ENCODE measurements at places on chromosomes 6 and 20.

GRCh38 chr20:42779216-42779615, 410.5 kb downstream of the PTPRT start:
- DNase-seq, result no peak

GRCh38 chr6:101011186-101011585, 130.1 kb upstream of the ASCC3 start:
- no peak for DNase-seq

GRCh38 chr6:19463925-19464324, 373.2 kb upstream of the ID4 start:
- DNase-seq, result no peak

GRCh38 chr6:110509617-110510241, 33.3 kb upstream of the SLC22A16 start:
- DNase-seq, result peak; percentile 56

- DNase-seq, result no peak
These were observed 122.1 kb downstream of the LRRC1 start for GRCh38 chr6:53916804-53917463.

GRCh38 chr20:54517241-54517975, 42.0 kb downstream of the DOK5 start:
- no peak for DNase-seq

- no peak for DNase-seq
These were observed 218.2 kb upstream of the SNX9 start for GRCh38 chr6:157604816-157605215.

DNA sequence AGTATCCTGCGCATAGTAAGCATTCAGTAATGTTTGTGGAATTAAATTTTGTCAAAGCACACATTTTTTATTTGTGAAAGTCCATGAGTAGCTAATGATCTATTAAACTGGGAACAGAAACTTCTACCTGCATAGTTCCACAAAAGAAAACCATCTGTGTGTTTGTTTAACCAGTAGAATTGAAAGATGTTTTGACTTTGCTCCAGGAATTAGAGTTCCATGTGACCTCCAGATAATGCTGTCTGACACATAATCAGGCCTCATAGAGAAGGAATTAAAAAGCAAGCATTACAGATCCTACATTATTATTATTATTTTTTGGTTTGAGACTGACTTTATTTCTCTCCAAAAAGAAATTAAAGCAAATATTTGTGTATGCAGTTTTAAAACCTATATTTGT, 126.5 kb downstream of the PACRG start:
- no peak for DNase-seq

- no peak for DNase-seq
These were observed 19.6 kb upstream of the ABT1 start for GRCh38 chr6:26576929-26577719.

DNA sequence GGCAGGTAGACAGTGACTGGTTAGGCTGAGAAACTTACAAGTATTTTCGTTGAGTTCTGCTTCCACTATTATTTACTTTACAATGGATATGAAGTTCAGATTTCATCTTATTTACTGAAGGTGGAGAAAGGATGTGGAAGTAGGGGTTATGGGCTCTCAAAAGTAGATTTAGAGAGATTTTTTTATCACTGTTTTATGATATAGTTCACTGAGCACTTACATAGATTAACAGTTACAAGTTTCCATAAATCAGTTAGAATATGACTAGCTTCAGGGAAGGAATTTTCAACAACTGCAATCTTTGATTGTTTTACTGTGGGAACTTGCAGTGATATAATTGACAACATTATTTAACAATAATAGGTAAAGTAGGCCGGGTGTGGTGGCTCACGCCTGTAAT, 7.2 kb upstream of the TRMT11 start:
- DNase-seq, result no peak

DNA sequence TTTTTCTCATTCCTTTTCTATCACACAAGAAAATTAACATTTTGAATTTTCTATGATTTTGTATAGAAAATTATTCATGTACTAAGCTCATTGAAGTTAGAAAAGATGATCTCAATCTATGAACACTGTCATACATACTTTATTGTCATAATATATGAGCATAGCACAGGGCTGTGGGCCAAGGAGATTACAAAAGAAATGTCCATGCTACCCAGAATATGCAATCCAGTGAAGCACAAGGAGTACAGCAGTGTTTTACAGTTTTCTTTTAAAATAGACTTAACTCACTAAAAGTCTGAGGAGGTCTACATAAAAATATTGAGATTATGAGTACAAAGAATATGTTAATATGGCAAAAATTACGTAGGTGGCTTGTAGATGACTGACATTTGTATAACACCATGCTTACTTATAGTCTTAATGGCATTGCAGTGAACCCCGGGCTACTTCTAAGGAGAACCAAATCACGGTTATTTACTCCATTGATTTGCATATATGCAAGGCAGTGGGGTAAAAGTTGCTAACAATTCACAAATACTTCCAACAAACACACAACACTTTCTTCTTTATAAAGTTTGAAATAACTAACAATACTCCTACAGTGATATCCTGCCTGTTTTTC, 257.1 kb downstream of the BCKDHB start:
- DNase-seq, result no peak

DNA sequence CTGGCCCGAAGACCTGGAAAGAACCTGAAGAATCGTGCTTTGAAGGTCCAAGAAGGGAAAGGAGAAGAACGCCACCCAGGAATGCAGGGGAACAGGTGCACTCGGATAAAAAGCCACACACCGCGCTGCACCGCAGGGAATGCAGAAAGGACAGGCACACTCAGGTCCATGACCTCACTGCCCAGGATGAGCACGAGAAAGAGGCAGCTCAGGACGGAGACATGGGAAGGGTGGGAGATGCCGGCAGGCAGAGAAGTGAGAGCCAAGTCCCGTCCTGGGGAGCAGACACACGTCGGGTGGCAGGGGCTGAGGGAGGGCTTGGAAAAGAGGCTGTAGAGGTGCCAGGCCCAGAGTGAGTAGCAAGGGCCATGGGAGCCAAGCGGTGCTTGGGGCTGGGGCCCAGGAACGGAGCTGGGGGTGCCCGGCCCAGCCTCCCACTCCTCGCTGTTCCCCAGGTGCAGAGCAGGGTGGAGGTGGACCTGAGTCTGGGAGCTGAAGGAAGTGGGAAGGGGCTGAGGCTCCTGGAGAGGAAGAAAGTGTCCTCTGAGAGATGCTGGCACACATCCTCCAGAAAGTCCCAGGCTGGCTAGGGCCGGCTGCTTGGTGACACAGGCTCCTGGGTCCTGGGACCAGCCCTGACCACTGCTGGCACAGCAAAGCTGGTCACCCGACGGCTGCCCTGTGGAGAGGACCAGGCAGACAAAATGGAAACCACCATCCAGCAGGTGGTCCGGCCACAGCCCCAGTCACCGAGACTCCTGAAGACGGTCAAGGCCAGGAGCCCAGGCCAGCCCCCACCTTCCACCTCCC, 91.3 kb downstream of the PSMB1 start:
- DNase-seq, result no peak

- no peak for DNase-seq
These were observed 335.7 kb downstream of the NRN1 start for GRCh38 chr6:5670811-5671561.

GRCh38 chr6:89729818-89730217, 89.8 kb downstream of the MDN1 start:
- DNase-seq, result no peak

GRCh38 chr6:26155061-26155930, 68.1 kb downstream of the HFE start:
- DNase-seq, result no peak

DNA sequence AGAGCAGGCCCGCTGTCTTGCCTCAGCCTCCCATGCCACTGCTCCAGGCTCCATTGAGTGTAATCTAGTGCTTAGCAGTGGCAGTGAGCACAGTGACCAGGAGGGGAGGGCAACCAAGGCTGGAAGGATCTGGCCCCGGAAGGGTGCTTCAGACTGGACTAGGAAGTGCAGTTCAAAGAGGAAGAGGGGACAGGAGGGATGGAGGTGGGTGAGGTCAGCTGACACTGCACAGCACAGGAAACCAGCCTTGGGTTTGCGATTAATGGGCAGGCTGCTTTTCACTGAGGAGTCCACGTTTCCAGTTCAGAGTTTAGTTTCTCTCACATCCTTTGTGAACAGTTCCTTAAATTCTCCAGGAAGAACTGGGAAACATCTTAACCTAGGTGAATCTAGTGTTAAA, 46.9 kb downstream of the CDS2 start:
- no peak for DNase-seq

- peak; percentile 48 for DNase-seq
These were observed 358.4 kb downstream of the THBS2 start for GRCh38 chr6:168895102-168895812.

DNA sequence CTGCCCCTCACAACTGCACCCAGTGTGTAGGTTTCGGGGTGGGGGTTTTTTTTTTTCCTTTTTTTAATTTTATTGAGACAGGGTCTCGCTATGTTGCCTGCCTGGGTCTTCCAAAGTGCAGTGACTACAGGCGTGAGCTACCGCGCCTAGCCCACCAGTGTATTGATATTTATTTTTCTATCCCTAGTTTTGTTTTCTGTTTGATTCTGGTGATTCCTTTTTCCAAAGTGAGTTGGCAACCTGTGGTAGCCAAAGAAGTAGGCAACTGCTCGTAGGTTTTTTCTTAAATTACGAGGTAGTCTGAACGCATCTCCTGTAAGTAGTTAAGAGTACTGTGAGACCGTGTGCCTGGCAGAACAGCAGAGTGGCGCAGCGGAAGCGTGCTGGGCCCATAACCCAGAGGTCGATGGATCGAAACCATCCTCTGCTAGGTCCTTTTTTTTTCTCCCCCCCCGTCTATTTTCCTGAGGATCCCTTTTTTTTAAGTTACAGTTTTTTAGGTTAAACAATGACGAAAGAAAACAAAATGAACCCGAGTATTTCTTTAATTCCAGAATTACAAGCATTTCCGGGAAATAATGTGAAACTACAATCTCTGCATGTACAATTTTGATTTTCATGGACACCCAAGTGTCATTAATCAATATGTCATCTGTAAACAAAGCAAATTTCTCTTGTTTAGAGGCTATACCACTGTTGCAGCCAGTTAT, 78.7 kb upstream of the BTN3A2 start:
- DNase-seq, result peak; percentile 76

DNA sequence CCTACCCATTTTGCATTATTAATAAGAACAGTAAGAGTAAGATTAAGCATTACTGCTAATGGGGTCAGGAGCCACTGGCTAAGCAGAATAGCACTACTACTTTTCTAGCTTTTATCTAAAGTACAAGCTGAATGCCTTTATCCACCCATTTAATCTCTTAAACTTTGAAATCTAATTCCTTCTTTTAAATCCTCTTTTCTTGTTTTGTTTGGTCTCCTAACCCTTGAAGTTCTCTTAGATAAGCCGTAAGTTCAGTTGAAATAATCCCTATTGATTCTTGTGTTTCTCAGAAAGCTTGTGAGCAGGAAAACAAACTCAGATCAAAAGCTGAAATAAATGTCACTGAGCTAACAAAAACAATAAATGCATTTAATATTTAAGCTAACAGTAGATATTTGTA, 380.2 kb downstream of the TBC1D32 start:
- no peak for DNase-seq

DNA sequence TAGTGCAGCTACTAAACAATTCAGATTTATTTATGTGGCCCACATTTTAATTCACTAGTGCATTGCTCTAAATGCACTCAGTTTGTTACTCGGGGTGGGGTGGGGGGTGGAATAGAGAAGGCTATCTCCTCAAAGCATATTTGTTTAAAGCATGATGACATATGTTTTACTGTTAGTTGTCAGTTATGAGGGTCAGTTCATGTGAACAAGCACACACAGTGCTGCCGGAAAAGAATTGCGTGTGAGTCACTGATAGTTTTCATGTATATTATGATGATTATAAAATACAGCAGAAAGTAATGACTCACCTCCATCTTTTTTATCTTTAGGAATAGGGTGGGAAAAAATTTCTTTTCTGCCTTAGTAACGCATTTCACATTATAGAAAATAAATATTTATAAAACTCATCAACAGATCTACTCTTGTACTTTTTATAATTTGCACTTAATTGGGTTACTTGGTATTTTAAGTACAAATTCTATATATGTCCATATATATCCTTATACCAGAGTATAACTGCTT, 42.2 kb upstream of the STXBP5 start:
- no peak for DNase-seq

- DNase-seq, result no peak
These were observed 156.8 kb downstream of the DTNBP1 start for GRCh38 chr6:15506066-15506465.

GRCh38 chr6:7542874-7543624, 1.6 kb downstream of the DSP start:
- no peak for DNase-seq

DNA sequence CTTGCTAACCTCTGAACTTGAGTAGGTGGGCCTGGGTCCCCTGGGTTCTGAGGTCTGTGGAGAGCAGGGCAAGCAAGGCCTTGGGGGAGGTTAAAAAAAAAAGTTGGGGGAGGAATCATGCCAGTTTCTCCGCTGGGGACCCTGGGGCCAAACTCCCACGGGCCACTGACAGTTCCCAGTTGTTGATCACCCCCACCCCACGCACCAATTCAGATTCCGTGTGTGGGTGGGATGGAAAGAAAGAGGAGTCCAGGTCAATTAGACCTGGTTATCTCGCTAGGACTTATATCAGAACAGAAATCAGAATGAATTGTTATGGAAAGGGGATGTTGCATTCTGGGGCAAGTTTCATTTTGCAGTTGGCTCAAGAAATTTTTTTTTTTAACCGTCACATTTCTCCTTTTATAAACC, 46.7 kb upstream of the SUPT3H start:
- DNase-seq, result no peak

DNA sequence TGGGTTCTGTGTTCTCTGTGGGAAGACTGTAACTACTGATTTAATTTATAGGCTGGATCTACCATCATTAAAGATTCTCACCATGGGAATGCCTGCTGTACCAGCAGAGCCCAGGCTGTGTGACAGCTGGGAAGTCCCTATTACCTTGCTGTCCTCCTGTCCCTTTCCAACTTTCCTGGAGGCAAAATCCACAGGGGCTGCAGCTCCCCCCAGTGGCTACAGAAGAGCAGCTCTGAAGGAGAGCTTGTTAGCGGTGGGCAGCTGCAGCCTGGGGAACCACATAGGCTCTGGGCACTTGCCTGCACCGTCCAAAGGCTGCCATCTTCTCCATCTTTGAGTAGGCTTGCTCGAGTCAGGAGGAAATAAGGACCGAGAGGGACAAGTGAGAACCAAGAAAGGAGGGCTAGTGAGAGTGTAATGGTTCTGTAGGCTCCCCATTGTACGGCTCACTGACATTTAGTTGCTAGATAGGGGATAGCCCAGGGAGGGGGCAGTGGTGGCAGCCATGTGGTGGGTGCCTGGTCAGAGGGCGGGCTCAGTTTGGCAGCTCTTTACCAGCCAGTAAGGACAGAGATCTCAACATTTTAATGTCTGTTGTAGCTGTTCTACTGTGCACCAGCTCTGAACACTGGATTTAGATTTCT, 155.1 kb upstream of the MLIP start:
- peak; percentile 49 for DNase-seq
